ENCODE measurements at places on chromosomes 16 and 17.

DNA sequence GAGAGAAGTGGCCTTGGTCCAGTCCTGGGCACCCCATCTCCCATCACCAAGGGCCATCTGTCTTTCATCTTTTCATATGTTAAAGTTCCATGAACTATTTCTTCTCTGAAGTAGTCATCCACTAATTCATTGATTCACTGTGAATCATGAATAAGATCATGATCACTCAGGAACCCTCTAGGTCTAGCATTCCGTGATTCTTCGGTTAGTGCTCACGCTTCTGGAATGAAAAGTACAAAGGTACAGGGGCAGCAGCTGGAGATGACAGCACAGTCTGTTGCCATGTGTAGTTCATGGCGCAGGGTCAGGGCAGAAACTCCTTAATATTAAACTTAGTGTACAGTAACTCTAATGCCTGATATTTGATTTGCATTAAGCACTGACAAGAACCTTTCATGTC is 127.1 kb downstream of the CDH13 start:
- no peak for DNase-seq

DNA sequence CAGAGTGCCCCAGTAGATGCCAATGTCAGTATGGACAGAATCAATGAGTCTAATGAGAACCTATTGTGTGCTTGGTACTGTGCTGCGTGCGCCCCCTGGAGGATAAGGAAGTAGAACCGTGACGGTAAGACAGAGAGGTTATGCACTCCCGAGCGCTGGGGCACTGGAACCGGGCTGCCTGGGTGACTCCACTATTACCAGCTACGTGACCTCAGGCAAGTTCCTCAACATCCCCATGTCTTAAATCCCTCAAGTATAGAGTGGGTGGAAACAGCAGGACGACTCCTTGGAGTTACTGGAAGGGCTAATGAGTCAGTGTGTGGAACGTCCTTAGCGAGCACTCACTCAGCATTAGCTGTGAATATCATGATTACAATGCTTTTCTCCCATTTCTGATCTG is 16.2 kb downstream of the CHST4 start:
- peak; percentile 18 for DNase-seq

DNA sequence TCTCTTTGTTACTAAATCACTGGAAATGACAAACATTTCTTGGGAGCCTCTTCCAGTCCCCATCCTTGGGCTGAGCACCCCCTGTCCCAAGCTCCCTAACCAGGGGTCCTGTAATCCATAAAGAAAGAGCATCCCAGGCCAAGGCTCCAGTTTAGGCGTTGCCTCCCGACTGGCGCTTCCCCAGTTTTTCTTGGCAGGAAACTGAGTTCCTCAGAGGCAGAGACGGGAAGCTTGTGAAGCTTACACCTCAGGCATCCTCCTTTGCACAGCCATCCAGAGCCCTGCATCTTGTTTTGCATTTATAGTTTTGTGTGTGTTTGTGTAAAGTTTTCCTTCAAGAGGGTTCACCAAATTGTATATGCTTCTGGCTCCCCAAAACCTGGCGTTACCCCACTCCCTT is 7.1 kb downstream of the COPZ2 start:
- DNase-seq, result no peak

DNA sequence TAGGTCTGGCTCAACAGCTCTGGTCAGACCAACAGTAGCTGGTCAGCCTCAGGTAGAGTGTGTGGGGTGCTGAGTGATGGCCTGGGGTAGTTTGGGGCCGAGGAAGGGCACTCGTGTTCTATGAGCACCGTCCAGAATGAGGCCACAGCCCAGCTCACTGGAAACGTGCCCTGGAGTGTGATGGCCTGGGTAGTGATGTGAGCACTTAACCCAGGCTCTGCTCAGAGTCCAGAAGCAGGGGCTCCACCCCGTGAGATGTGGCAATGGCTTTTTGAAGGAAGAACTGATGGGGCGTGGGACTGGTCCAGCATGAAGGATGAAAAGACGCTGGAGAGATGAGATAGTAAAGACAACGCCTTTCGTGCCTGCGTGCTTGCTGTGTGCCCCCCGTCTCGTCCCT is 35.3 kb downstream of the NTN1 start:
- DNase-seq, result no peak

DNA sequence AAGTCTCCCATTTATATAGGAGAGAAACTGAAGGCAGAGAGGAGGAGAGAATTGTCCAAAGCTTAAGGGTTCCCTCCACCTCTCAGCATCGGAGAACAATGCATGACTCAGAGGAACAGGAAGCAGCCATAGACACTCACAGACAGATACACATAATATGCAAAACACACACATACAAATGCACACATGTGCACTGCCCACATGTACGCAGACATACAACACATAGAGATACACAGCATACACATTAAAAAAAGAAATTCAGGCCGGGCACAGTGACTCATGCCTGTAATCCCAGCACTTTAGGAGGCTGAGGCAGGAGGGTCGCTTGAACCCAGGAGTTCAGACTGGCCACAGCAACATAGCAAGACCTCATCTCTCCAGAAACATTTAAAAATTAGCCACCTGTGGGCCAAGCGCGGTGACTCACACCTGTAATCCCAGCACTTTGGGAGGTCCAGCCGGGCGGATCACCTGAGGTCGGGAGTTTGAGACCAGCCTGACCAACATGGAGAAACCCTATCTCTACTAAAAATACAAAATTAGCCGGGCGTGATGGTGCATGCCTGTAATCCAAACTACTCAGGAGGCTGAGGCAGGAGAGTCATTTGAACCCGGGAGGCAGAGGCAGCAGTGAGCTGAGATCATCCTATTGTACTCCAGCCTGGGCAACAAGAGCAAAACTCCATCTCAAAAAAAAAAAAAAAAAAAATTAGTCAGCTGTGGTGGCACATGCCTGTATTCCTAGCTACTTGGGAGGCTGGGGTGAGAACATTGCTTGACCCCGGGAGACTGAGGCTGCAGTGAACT is 11.3 kb downstream of the ERAL1 start:
- DNase-seq, result no peak

- no peak for DNase-seq
Observed at GRCh38 chr16:84965428-84966415, 45.6 kb downstream of the ZDHHC7 start.

DNA sequence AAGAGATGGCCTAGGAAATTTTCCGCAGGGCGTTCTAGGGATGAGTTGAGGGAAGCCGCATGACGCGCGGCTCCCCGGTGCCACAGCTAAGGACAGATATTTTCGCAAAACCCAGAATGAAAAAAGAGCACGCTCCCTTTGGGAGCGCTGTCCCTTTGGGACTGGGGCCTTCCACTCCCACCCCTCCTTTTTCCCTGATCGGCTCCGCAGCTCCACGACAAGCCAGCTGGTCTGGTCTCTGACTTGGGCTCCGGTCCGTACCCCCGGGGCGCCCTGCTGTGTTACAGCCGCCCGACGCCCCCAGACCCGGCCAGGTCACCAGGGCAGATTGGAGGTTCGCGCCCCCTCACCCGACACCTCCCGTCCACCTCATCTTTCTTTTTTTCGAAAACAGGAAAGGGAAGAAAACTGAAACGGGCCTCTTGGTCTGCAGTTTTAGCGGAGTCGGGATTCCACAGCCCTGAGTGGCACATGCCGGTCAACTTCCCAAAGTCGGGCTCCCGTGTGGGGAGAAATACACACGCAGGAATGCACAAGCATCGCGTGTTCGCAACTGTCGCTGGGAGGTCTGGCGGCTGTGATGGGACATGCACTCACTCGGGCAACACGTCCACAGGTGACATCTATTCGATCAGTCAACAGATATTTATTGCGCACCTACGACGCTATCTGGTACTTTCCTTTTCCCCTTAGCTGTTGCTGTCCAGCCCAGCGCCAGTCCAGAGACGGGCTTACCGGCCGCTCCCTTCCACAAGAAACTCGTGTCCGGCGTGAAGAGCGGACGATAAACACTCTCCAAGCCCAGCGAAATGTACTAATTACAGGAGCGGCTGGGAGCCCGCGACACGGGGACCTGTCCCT is 3.9 kb upstream of the SOX9 start:
- no peak for DNase-seq

DNA sequence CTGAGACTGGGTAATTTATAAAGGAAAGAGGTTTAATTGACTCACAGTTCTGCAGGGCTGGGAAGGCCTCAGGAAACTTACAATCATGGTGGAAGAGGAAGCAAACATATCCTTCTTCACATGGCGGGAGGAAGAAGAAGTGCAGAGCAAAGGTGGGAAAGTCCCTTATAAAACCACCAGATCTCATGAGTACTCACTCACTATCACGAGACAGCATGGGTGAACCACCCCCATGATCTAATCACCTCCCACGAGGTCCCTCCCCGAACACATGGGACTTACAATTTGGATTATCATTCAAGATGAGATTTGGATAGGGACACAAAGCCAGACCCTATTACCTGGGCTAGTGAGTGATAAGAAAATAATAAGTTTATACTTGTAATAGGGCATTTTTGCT is 70.6 kb upstream of the HS3ST2 start:
- DNase-seq, result no peak

DNA sequence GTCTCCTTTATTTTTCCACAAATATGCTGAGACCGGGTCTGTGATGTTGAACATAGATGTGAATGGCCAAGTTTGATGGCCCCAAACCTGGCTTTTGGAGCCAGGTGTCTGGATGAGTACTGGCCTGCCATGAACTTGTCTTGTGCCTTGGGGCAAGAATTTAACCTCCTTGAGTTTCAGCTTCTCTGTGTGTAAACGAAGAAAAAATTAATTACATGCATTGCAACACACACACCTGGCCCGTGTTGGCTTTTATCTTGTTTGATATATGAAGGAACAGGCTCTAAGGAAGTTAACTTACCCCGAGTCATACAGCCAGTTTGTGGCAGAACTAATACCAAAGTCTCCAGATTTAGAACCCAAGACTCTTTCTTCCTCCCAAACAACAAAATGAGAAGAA is 13.1 kb downstream of the FBXO39 start:
- DNase-seq, result no peak

- no peak for DNase-seq
Observed at GRCh38 chr17:63735691-63736090, 5.9 kb downstream of the STRADA start.

DNA sequence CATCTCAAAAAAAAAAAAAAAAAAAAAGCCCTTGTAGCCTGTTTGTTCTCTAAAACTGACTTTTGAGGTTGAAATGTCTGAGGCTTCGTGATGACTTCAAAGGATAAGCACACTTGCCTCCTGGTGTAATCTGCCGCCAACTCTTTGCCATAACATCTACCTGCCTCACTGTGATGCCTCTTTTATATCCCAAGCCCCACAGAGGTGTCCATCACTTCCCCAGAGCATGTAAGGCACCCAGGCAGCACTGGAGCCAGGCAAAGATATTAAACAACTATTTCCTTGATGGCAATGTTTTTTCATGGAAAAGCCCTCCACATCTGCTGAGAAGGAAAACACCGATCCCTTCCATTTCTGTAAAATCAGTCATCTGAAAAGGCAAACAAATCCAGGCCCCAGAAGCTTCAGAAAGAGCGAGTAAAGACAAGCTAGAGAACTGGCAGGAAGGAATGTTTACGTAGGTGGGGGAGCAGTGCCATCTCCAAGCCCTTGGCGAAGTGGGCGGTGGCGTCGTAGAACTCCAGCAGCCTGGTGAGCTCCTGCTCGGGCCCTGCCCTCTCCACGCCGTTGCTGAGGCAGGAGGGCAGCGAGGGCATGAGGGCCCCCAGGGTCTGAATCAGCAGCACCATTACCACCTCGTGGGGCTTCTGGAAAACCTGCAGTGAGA is 28.6 kb downstream of the COG7 start:
- no peak for DNase-seq

GRCh38 chr17:42441371-42442195 is 17.1 kb upstream of the ATP6V0A1 start:
- DNase-seq, result no peak

DNA sequence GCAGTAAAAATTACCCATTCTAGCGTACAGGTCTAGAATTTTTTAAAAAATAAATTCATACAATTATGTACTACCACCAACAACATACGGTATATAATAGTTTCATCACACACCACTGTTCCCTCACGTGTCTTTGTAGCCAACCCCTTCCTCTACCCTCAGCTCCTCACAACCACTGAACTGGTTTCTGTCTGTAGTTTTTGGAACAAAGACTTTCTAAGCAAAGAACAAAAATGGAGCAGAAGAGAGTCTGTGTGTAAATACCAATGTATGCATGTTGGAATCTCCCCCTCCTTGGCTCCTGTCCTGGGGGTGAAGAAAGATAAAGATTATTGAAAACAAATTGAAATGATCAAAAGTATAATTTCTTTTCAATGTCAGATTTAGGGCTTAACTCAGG is 31.9 kb upstream of the CCR7 start:
- DNase-seq, result no peak

GRCh38 chr17:15106540-15106939 is 158.6 kb downstream of the PMP22 start:
- DNase-seq, result no peak

- DNase-seq, result peak; percentile 20
Observed at GRCh38 chr17:12667299-12667958, 1.7 kb downstream of the MYOCD start.

- no peak for DNase-seq
Observed at GRCh38 chr17:27293359-27293897, 486 bp upstream of the WSB1 start.

- DNase-seq, result no peak
Observed at GRCh38 chr17:80501741-80502577, 25.6 kb upstream of the NPTX1 start.

DNA sequence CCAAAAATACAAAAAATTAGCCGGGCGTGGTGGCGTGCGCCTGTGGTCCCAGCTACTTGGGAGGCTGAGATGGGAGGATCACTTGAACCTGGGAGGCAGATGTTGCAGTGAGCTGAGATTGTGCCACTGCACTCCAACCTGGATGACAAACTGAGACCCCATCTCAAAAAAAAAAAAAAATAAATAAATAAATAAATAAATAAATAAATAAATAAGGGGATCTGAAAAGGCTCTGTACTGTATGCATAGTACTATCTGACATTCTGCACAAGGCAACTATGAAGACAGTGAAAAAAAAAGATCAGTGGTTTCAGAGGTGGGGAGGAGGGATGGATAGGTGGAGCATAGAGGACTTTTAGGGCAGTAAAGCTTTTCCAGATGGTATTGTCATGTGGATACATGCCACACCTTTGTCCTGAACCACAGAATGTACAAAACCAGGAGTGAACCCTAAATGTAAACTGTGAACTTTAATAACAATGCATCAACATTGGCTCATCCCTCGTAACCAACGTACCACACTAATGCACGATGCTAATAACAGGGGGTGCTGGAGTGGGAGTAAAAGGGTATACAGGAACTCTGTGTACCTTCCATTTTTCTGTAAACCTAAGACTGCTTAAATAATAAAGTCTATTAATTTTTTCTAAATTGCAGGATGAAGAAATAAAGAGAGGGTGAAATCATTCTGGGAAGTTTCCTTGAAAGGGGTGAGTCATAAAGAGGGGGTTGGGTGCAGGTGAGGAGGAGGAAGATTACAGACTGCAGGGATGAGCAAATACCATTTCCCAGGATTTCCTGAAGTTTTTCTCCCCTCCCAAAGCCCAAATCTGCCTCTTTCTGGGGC is 155.8 kb upstream of the SDK2 start:
- no peak for DNase-seq

DNA sequence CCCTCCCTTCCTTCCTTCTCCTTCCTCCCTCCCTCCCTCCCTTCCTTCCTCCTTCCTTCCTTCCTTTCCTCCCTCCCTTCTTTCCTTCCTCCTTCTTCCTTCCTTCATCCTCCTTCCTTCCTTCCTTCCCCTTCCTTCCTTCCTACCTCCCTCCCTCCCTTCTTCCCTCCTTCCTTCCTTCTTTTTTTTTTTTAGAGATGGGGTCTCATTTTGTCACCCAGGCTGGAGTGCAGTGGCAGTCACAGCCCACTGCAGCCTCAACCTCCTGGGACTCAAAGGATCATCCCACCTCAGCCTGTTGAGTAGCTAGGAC is 44.6 kb downstream of the COX4I1 start:
- no peak for DNase-seq

Measured in progenitor cell of endocrine pancreas (in vitro differentiated cells).